ENCODE measurements at places on chromosomes 1 and 21. TPM values are rescaled to one million over a fixed set of nuclear protein-coding genes. Genes with fewer than 3 reads are reported as not detected.

The TNNI3K gene
- 8.6 TPM for total RNA-seq

The VWA5B1 gene
- total RNA-seq, result 0.25 TPM

The ZNF691 gene
- 7.1 TPM for total RNA-seq

DNA sequence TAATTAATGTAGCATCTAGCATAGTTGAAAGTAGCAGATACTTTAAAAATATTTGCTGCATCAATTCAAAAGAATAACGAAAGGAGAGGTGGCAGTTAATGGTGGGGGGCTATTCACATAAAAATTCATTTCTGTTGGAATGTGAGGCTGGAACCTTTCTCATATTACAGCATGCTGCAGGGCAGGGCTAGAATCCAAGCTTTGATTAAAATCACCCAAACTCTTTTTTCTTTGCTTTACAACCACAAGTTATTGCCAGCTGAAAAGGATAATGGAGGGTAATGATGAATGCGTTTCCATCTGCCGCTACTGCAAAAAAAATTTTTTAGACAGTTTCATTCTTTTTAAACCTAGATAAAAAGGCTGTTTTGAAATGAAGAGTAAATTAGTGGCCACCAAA, 9.8 kb downstream of the DISP1 start:
- no peak for DNase-seq

The CELA2A gene
- total RNA-seq, result not detected

- no peak for DNase-seq
Observed at GRCh38 chr1:88509379-88509778, 174.7 kb upstream of the PKN2 start.

The PRPF38A gene
- total RNA-seq, result 3.0 TPM

The NR0B2 gene
- not detected for total RNA-seq

DNA sequence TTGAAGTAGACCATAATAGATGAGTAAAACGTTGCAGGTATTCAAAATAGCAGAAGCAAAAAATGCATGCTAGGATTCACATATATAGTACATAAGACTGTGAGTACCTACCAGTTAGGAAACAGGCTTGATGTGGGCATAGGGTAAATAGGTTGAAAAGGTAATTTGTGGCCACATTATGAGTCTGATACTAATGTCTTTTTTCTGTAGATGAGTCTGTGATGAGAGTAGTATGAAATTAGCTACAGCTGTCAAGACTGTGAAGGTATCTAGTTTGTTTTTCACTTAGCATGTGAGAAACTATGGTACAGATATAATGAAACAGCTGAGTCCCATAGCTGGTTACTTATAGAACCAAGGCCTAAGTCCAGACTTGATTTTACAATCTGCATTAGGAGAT, 12.4 kb upstream of the SPATA1 start:
- no peak for DNase-seq

DNA sequence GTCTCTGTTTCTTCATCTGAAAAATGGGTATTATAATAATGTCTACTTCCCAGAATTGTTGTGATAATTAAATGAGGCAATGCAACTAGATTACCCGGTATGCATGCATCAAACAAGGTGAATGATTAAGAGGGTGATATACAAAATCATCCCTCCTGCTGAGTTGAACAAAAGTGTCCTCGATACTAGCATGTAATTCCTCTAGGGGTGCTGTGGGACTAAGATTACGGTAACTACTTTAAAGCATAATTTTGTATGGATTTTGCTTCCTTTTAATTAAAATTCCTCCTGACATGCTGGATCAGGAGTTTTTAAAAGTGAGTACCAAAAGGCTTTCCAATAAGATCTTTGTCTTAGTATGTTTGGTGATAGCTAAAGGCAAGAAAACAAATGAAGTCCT, 98.7 kb upstream of the PRMT6 start:
- no peak for DNase-seq

GRCh38 chr1:81505831-81506230, 294.9 kb upstream of the ADGRL2 start:
- DNase-seq, result no peak

Measured in gastrocnemius medialis (tissue), 4 donors.